CD4-positive, alpha-beta T cell treated with Interleukin-6 for 4 hours (primary cell): ENCODE measurements at places on chromosomes 13 and 19.

GRCh38 chr19:52786078-52786463 is 520 bp downstream of the ZNF600 start:
- peak; percentile 3 for DNase-seq

DNA sequence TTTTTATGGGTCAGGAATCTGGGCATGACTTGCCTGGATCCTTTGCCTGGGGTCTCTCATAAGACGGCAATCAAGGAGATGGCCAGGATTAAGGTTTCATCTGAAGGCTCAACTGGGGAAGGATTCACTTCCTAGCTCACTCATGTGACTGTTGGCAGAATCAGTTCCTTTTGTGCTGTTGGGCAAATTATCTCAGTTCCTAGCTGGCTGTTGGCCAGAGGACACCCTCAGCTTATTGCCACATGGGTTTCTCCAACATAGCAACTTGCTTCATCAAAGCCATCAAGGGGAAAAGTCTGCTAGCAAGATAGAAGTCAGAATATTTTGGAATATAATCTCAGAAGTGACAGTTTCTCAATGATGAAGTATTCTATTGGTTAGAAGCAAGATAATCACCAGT is 12.2 kb upstream of the EVI5L start:
- no peak for DNase-seq

GRCh38 chr19:33558856-33559255 is 37.3 kb upstream of the PEPD start:
- no peak for DNase-seq

DNA sequence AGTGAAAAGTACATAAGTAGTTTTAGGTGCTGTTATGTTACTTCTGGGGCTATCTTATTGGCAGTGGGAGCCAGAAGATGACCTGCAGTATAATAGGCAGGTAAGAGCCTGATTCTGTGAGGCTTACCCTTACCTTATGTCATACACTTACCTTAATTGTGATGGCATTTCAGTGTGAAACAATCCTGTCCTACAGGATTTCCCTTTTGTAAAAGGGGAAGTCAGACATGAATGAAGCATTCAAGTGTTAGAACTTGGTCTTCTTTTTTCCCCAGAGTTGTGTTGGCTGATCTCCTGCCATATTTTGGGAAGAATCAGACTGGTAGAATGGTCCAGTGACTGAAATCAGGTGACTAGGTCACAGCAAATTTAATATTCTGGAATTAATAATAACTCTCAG is 55.2 kb downstream of the SGCG start:
- DNase-seq: no peak

DNA sequence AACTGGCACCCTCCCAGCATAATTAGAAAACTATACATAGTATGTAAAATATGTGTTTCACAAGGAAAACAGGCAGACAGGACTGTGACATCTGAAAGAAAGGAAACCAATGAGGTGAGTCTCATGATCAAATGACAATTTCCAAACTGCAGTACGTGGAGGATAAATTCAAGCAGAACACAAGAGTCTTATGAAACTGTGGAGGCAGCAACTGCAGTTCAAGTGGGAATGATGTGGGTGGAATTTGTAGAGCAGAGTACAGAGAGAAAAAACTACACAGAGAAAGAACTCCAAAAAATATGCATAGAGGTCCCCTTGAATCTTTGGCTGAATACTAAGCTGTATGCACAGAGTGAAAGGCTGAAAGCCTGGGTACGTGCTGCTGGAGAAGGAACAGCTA is 9.7 kb downstream of the SIGLEC6 start:
- no peak for DNase-seq

- no peak for DNase-seq
Measured at GRCh38 chr13:39073983-39074382, 35.7 kb downstream of the NHLRC3 start.

DNA sequence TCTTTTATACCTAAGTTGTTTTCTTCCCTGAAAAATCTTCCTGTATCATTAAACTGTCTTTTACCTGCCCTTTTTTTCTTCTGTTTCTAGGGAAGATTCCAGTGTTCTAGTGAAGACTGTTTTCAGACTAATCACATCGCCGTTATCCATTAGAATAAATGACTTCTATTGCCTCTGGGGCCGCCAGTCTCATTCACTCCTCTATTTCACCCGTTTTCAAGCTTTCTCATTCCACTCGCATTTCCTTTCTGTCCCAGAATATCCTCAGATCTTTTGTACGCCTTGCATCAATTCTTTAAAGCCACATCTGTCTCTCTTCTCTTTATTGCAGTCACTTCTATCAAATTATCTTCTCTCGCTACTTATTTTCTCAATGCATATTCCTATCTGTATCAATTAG is 1035.6 kb upstream of the MIR17HG start:
- DNase-seq: no peak

GRCh38 chr13:95256091-95256490 is 45.2 kb downstream of the ABCC4 start:
- DNase-seq: no peak

GRCh38 chr13:38542601-38543000 is 144.3 kb upstream of the FREM2 start:
- no peak for DNase-seq
